COLO829 (cell line): ENCODE measurements at places on chromosomes 5 and 9.

- no peak for DNase-seq
These were observed 13.8 kb upstream of the ERGIC1 start for GRCh38 chr5:172820046-172820767.

- peak; percentile 61 for DNase-seq
These were observed 13.0 kb upstream of the ABLIM3 start for GRCh38 chr5:149128023-149128875.

DNA sequence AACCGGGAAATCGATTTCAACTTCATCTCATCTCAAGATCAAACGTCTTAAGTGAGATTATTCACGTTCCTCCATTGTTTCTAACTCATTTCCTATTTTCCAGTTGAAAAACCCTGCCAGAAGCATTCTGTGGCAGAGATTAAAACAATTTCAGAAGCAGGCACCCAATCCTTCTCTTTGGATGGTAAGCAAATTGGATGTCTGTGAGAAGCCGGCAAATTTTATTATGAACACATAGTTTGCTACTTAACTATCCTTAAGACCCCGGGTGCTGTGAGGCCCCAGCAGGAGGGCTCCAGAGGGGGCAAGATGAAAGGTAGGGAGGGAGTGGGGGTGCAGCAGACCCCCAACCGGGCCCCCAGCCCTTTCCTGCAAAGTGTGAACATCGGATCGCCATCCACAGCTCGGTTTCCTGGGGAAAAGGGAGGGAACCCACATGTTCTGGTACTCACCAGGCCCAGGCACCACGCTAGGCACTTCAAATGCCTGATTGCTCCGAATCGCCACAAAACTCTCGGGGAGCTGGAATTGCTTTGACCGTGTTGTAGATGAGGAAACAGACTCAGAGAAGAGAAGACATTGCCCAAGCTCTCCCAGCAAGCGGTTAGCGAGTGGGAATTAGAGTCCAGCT is 167.1 kb upstream of the MVB12B start:
- no peak for DNase-seq

- no peak for DNase-seq
These were observed 47.4 kb downstream of the CSNK1G3 start for GRCh38 chr5:123559434-123559775.

DNA sequence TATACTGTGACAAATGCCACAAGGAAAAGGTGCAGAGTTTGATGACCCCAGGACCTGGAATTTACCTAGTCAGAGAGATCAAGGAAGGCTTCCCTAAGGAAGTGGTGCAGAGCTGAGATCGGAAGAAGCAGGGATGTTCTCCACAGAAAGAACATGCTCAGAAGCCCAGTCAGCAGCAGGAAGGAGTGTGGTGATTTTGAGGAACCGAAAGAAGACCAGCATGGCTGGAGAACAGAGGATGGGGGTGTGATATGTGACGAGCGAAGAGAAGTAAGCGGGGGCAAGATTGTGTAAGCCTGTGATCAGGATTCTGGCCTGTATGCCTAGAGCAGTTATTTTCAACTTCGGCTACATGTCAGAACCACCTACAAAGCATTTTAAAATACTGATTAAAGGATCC is 18.7 kb upstream of the PIK3R1 start:
- DNase-seq: no peak

DNA sequence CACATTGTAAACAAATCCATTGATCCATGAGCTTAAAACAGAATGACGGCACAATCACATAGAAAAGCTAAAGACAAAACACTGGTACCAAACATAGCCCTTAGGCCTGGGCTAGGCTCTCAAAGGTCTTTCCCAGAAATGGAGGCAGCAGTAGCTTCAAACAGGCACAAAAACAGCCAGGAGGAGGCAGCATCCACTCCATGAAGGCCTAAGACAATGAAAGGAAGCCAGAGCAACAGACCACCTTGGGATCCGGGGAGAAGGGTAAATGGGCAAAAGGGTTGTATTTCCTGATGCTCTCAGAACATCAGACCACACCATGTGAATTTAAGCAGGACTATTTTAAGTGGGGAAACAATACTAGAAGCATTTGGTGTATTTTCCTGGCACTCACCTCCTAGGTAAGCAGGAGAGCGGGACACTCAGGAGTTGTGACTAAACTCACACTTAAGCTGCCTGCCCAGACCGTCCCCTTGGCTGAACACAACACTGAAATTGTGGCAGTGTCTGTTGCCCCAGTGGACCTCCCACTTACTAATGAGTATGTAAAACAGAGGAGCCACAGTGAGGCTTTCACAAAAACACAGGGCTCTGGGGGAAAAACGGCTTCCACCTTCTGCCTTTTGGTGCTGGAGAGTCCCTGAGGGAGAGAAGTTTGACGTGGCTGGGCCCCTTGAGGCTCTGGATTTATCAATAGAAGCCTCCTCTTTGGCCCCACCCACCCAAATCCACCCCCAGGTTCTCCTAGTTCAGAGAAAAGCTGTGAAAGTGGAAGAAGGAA is 11.9 kb downstream of the GNPDA1 start:
- no peak for DNase-seq

DNA sequence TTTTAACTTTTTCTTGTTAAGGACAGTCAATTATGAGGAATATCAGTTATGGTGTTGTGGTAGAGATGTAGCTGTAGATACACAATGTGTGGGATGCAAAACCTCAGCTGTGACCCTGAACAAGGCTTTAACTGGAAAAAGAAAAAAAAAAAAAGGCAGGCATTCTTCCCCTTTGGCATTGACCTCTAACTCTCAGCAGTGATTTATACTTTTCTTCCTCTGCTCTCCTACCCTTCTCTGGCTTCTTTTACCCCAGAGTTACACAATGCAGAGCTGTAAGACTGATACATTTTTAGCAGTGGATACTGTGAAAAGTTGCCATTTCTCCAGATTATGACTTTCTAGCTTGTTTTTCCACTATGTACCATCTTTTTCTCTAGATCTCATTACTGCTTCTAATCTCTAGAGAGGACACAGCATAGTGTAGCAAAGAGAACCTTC is 2.0 kb downstream of the CTNNAL1 start:
- no peak for DNase-seq

DNA sequence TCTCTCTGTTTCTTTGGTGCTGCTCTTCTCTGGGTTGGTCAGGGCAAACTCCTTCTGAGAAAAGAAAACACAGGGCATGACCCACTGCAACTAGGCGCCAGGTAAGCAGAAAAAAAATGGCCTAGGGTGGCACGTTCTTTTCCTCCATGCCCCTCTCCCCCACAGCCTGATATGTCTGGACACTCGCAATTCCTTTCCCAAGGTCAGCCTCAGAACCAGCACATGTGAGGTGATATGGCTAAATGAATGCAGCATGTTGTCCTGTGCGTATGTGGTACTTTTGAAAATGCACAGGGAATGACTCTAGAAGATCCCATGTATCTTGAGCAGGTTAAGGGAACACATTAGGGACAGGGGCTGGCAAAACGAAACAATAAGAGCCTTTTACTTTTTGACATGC is 77.0 kb downstream of the SIL1 start:
- no peak for DNase-seq

DNA sequence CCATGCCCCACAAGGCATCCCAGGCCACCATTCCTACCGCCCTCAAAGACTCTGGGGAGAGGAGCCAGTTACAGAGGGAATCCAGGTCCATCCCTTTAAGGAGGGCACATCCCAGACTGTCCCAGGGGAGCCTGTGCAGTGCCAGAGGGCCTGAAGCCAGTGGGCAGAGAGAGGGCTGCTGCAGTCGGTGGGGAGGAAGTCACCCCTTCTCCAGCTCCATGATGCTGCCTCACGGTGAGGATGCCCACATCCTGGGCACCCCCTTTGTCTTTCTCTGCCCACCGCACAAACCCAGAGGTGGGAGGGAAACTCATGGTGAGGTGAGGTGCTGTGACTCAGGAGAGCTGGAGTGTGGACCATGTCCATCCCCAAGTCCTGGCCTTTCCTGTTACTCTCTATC is 26.2 kb upstream of the ANKRD33B start:
- DNase-seq: no peak

DNA sequence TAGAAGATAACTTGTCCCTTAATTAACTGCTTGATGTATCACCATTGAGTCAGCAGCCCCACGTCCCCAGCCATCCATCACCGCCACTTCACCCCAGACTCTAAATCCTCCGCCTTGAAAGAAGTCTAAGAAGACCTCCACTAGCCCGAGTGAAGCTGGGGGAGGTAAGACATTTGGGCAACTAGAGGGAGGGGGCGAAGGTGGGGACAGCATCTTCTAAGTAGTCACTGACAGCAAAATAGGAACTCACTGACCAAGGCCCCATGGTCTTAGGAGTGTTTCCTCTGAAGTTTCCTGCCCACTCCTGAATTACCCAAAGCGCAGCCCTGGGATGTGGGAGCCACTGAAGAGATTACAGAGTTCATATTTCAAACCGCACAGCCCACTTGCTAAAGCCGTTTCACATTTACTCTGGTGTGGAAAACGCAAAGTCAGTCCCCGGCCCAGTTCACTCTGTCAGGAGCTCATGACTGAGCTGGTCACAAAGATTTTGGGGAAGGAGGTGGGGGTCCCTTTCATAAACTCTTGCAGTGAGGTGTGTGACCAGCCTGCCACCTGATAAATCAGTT is 107.4 kb downstream of the LHFPL2 start:
- peak; percentile 31 for DNase-seq
